ENCODE measurements at places on chromosomes 4 and X.

- DNase-seq = no peak
These were observed 588.6 kb downstream of the BCOR start for GRCh38 chrX:39509157-39509556.

GRCh38 chr4:128161138-128161537, 100.0 kb downstream of the LARP1B start:
- DNase-seq = no peak

DNA sequence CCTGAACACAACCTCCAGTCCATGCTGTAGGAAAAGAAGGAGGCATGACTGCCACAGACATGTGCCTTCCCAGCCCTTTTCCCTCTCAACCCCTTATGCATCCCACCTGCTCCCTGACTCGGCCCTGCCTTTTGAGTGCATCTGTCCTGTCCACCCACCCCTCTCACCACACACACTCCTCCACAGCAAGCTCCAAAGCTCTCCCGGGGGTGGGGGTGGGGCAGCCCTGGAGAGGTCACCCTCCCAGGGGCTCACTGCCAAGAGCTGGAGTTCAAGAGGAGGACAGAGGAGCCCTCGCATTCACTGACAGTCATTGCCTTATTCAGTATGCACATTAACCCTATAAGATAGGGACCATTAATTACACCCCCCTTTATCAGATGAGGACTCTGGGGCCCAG, 46.6 kb upstream of the MAMLD1 start:
- no peak for DNase-seq

DNA sequence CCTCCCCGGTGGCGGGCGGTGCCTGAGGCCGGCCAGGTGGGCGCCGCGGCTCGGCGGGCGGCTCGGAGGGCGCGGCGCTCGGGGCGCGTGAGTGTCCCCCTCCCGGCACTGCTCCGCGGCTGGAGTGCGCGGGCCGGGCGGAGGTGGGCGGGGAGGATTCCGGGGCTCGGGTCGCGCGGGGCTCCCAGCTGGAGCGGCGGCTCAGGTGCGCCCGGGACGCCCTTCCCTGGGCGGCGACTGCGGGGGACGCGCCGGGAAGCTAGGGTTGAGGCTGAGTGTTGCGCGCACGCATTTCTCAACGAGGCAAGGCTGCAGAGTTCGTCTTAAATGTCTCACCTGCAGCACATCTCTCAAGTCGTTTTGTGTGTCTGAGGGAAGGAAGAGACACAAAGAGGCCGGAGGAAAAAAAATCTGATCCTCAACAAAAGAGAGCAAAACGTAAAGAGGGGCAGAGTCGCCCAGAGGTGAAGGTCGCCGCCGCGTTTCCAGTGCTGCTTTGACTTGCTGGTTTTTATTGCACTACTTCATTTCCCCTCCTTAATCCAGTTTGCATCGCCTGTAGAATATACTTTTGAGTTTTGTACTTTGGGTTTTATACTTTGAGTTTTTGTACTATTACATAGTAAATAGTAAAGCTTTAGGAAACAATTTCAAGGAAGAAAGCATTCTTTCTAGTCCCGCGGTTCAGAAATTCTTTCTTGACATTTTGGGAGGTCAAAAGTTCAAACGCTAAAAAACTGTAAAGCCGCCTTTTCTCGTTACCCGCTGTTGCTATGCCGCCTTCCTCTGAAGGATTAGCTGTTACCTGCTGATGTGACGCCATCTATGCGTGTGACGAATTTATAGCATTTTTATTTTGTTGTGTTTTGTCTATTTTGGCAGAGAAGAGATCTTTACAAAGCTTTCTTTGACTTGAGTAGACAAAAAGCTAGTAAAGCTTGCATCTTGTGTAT, 106.5 kb upstream of the STOX2 start:
- no peak for DNase-seq

DNA sequence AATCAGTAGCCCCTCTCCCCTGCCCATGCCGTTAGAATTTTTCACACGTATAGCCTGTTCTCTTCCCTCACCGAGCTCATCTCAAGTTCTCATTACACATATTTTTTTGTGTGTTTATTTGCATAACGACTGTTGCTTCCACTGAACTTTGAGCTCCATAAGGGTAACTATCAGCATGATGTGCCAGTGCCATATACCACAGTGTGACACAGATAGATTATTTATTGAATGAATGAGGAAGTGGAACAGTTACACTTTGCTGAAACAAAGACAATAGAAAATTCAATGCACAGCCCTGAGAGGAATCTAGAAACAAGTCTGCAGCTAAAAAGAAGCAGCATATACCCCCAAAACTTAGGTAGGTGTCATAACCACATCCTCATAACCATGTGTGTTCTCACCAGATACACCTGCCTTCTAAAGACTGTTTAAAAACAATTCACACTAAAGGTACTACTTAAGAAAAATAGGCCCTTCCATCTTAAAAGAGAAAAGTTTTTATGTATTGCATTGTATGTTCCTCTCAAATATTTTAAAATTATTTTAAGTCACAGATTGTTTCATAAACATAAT, 389.9 kb downstream of the PACRGL start:
- no peak for DNase-seq

DNA sequence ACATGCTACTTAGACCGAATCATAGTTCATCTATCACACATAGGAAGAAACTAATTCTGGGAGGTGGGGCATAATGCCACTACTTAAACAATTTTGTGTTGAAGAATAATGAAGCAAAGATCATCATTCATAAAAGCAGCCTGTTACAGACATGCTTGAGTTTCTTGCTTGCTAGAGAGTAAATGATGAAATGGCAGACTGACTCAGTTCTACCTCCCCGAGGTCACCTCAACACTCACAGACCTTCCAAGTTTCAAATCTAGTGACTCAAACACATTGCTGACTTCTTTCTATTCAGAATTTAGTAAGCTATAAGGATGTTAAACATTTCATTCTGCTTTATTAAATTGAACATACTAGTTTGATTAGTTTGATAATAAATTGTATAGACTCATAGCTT, 636.5 kb upstream of the FRG1 start:
- DNase-seq = no peak

- no peak for DNase-seq
These were observed 8.8 kb upstream of the IL3RA start for GRCh38 chrX:1327651-1328304.

DNA sequence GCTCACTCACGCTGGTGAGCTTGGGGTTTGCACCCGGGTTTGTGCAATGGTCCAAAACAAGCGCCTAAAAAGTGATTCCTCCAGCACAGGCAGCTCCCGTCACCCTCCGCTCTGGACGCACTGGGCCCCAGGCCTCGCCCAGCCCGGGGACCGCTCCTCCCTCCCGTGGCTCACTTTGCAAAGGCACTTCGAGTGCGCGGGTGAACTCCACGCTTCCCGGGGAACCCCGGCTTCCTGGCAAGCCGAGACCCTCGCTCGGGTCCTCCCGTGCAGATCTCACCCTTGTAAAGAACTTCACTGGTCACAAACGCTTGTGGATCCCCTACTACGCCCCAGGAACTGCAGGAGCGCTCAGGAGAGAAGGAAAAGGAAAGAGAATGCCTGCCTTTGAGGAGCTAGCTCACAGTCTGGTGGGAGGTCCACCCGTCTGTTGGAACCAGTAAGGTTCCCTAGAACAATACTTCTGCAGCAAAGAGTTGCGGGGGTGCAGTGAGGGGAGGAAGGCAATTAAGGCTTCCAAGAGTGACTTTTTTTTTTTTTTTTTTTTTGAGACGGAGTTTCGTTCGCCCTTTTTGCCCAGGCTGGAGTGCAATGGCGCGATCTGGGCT, at the start of gene CTPS2:
Gene CTPS2 (minus strand): TSS at position 122 of the 608 bp plus-strand sequence. CDS start 9,767 bp downstream, outside the sequence.
- DNase-seq = peak; percentile 23

DNA sequence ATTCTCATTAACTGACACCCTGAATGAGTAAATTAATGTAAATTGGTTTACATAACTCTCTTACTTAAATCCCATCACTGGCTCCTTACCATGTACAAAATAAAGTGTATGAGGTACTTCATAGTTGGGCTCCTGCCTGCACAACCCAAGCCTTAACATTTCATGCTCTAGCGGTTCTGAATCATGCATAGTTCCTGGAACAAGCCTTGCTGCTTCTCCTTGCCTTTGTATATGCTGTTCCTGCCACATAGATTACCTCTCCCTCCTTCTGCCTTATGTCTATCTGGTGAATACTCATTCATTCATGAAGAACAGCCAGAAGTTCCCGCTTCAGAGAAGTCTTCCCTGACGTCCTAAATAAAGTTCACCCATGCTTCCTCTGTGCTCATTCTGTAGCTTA, 594.7 kb downstream of the SMARCA1 start:
- no peak for DNase-seq

GRCh38 chr4:149183638-149184037, 632.0 kb downstream of the IQCM start:
- no peak for DNase-seq

DNA sequence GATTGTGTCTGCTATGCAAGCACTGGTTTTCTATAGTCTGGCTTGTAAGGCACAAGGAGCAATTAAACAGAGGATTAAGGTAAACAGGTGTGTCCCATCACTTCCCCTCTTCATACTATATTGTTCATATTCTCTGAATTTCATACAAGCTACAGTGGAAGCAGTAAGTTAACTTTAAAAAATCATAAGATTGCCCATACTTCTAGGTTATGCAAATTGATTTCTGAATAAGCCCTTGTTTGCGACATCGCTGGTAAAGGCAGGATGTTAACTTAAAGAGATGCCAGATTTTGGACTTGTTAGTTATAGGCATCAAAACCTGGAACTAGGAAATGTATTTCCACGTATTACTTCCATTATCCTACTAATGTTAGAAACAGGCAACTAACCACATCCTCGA, 1.0 kb upstream of the TMEM131L start:
- no peak for DNase-seq

DNA sequence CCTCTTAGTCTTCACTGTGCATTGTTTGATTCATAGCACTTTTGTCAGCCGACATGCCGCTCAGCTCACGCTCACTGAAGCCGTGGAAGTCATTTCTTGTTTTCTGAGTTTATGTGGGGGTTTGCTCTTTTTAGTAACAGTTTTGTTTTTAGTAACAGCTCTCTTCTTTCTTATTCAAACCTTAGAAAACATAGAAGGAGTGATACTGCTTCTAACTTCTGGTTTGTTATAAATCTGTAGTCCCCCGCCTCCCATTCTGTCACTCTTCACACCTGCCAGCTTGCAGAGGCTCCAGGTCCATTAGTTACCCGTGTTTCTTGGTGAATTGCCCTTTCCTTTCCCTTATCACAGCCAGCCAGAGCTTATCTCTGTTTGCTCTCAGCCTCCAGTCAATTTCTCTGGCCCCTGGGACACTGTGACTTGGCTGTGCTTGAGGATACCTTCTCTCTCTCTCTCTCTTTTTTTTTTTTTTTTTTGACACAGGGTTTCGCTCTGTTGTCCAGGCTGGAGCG, 50.5 kb downstream of the GRK4 start:
- no peak for DNase-seq

- DNase-seq = no peak
These were observed 268.9 kb downstream of the C4orf33 start for GRCh38 chr4:129364747-129365452.

DNA sequence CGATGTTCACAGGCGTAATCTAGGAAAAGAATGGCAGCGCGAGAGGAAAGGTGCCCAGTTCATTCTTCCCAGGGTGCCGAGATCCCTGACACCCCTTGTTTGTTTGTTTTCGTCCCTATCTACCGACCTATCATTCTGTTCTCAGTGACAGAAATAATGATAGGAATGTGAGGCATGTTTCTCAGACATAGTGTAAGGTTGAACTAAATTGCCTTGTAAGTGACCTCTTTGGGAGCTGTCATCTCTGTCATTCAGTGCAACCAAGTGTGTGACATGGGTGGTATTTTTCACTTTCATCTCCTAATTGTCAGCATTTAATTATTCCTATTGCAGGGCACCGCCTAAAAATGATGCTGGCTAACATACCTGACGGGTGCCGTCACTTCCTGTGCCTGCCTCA, 24.4 kb downstream of the CLDN22 start:
- no peak for DNase-seq

DNA sequence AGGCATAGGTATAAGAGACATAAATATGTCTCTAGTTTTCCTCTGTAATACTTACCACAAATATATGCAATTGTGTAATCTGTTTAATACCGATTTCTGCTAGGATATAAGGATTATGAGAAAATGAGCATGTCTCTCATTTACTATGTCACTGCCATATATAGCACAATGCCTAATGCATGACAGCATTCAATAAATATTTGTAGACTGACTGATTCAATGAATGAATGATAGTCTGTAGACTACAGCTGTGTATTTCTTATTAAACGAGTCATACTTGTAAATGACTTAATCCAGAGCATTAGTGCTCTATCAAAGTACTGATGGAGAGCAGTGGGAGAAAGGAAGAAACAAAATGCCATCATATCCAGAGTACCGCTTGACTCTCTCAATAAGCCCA, 175.6 kb downstream of the PPP3CA start:
- no peak for DNase-seq

GRCh38 chr4:159235779-159236368, 133.0 kb downstream of the RAPGEF2 start:
- DNase-seq = no peak

GRCh38 chrX:115892787-115893671, 277.5 kb upstream of the AGTR2 start:
- no peak for DNase-seq

GRCh38 chr4:137070614-137071013, 461.7 kb downstream of the PCDH18 start:
- DNase-seq = no peak

- DNase-seq = no peak
These were observed 98.2 kb upstream of the NRK start for GRCh38 chrX:105723966-105724735.

GRCh38 chr4:7037425-7037824, 5.7 kb upstream of the TADA2B start:
- no peak for DNase-seq

DNA sequence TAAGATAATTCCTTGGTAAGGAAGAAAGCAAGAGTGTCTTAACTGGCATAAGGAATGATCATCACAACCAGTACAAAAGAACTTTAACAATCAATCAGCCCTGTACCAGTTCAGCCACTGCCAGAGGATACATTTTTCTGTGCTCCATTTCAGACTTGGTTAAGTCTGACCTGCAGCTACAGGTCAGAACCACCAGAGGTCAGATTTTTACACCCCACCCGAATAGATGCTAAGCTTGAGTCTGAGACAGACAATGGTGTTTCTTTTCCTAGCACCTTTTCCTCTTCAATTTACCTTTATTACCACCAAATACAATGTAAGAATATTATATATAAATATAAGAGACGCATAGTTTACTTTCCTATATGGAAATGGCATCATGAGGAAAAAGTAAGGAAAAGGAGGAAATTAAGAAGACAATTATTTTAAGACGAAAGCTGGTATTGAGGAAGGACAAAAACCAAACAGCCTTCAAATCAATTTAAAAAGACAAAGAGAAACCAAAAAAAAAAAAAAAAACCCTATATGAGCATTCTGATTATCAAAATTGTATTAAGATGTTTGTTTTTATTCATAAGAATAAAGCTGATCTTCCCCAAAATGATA, 215.3 kb upstream of the TTC29 start:
- no peak for DNase-seq

- DNase-seq = no peak
These were observed 21.2 kb upstream of the MSX1 start for GRCh38 chr4:4838051-4838935.

Measured in activated T-cell treated with anti-CD3 and anti-CD28 coated beads for 24 hours (primary cell).